NCI-H446 (cell line): ENCODE measurements at places on chromosomes 2 and 18.

DNA sequence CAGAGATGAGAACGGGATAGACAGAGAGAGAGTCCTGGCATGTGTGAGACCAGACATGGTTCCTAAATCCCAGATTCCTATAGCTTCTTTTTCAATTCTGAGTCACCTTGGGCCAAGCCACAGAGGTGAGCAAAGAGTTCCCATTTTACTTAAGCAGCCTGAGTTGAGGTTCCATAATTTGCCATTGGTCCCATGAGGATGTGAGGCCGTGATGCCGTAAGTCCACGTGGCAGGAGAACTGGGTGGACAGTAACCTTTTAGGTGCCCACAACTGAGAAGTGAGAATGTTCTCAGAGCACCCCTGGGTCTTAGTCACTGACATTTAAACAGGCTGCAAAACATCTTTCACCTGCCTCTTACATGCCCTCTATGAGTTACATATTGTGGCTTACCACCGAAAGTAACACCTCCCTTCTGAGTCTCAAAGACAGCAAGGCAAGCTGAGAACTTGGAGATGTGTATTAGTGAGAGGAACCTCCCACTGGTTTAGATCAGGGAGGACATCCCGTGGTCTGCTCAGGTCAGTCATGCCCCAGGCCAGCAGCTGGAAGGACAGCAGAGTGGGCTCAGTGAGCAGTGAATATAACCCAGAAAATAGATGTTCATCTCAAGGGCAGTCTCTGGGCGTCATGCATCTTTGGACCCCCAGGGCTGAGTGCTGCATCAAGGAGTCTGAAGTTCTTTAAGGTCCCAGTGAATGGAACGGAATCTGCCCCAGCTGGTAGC lies 127.9 kb upstream of the LGALSL start:
- DNase-seq = no peak

DNA sequence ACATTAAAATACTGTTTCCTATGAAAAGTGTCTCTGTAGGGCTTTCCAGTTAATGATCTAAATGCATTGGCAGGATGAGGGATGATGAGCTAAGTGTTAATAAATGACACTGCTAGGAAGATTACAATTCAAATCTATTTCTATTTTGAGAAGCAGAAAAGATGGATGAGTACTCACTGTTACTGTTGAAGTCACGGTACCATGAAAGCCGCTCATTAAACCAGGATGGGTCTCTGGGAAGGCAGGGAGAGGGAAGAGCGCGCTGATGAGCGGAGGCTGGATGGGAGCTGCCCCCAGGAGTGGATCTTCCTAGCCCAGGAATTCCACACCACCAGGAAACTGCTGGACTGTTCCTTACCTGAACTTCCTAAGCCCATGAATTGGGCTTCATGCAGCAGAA lies 27.1 kb upstream of the TXNDC2 start:
- DNase-seq = no peak

DNA sequence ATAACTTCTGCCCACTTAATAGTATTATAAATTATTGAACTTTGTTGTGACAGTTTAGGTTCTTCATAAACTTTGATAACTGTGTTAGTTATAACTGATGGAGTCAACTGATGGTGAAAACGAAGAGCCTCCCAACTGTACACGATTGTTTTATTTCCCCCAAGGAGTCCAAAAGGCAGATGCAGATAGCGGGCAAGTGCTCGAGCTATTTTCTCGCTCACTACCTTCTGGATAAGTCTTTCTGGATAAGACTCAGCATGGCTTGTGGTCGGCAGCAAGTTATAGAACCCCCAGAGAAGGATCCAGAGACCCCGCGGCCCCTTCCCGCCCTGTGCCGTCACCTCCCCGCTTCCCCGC lies 517 bp downstream of the GCFC2 start:
- peak; percentile 48 for DNase-seq

DNA sequence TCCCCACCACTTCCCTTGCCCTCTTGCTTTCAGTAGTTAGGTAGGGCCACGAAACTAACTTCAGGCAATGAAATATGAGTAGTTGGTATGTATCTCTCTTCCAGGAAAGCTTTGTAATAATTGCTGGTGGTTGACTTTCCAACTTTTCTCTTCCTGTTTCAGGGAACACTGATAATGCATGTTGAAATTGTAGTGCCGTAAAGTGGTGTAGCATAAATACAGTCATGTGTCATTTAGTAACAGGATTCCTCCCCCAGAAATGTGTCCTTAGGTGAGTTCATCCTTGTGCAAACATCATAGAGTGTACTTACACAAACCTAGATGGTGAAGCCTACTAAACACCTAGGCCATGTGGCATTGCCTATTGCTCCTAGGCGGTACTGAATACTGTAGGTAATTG lies 429.2 kb downstream of the PID1 start:
- DNase-seq = no peak

- no peak for DNase-seq
These were observed 106.1 kb downstream of the UGGT1 start for GRCh38 chr2:128197059-128197458.

GRCh38 chr2:225502971-225503370 lies 103.5 kb downstream of the NYAP2 start:
- DNase-seq = peak; percentile 29

DNA sequence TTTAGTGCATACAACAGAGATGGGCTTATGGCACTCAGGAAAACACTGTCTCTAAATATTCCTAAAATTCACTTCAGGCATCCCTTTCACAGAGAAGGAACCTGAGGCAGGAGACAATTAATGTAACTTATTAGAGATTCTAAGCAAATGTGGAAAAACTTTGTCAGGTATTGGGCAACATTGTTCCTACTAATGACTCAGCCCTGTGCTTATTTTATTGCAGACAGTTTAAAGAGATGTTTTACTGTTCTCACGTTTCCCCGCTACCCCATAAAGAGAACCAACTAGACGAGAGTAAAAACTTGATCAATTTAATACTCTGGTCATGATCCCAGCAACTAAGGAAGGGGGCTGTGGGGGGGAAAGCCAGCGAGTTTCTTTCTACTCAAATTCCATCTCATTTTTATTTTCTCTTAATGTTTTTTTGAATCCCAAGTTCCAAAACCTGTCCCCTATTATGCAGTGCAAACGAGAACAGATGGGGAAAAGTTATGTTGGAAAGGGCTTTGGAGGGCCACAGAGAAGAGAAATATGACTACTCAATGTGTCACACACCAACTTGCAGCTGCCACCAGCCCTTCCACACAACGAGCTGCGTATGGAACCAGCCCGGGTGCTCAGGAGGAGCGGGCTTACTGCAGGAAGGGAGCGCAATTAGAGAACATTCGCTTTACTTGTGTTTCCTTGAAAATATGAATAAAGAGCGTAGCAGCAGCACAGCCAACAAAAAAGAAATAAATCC lies 18.7 kb upstream of the ACVR1 start:
- no peak for DNase-seq

- DNase-seq = no peak
These were observed 38.4 kb upstream of the GMCL1 start for GRCh38 chr2:69791045-69791444.

DNA sequence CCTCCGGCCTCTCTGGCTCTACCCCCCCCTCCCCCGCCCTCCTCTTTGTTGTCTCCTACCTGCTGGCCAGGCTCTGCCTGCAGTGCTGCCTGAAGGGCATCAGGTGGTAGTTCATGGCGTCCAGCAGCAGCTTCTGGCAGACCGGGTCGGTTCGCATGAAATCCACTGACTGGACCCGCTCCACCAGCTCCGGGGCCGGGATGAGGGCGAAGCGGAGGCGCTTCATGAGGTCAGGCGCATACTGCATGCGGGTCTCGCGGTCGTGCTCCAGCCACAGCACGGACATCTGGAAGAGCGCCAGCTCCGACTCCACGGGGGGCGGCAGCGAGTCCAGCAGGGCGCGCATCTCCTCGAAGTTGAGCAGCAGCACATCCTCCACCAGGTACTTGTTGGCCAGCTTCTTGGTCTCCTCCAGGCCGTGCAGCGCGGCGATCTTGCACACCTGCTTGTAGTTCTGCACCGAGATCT lies 3.2 kb downstream of the KLHL14 start:
- no peak for DNase-seq

DNA sequence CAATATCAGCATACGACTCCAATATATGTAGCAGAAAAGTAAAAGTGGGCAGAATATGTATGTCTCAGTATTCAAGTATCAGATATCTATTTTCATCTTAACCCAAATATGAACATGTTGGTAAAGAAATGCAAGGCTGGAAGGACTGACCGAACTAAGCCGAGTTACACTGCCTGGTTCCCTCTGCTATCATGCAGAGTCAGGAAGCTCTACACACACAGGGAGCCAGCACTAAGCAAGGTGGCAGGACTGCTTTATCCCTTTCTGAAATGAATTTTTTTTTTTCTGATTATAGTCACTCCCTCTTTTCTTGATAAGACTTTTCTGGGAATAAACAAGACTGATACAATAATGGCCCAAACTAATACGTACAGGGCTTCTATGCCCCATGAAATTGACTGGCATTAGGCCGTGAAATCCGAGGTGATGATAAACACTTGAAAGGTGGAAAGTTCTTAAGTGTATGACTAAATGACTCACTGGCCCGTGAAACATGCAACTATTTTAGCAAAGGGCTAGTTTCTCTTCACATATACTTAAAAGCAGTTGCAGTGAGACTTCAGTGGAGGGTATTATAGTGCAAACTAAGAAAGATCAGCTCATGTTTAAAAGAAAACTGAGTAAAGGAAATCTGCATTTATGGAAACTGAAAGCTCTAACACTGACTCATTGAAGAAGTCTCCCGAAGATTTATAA lies 14.9 kb downstream of the DPP4 start:
- no peak for DNase-seq

DNA sequence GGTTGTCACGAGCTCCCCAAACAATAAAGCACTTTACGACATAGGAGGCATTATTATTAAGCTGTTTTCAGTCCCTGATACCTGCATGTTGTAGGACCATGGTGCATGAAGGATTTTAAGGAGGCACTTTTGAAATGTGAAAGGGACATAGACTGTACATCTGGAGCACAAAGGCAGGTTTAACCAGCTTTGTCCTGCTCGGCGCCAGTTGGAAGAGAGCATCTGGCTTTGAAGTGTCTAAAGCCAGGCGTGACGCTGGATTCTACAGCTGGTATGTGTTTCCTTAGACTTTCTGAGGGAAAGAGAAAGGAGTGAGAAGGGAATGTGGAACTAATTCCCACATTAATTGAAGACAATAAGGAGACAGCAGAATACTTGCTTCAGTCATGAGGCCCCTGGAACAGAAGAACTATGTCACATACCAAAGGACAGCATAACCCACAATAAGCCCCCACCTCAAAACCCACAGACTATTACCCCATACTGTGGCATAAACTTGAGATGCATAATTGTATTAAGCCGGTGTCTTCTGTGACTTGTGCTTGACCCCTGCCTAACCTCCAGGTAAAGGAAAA lies 381.0 kb upstream of the MEX3C start:
- DNase-seq = no peak

- no peak for DNase-seq
These were observed 142.1 kb downstream of the ARHGAP28 start for GRCh38 chr18:6871566-6871965.

DNA sequence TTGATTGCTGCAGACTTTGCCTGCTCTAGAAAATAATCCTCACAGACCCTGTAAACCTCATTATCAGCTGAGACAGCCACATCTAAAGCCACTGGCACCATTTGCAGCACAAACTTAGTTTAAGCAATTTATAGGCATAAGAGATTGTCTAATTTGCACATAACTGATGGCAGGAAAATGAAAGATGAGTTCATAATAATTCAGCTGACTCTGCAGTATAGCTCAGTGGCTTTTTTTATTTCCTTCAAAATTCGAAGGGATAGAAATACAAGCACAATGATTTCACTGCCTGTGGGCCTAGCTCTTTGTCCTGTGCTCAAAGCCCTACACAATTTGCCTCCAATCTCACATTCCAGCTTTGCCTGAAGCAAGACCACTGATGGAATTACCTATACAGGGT lies 341.2 kb downstream of the RAD51AP2 start:
- no peak for DNase-seq

DNA sequence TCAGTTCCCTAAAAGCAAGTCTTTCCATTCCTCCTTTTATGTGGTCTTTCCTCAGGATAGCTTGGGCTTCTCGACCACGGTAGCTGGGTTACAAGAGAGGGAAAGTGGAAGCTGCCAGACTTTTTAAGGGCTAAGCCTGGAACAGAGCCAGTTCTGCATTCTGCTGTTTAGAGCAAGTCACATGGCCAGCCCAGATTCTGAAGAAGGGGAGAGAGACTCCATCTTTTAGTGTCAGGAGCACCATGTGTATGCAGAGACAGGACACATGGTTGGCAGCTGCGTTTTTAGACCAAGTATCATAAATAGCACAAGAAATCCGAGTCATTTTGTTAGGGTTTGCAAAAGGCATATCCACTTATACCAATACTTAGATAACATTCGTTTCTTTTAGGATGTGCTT lies 4.7 kb downstream of the HMSD start:
- peak; percentile 58 for DNase-seq

- no peak for DNase-seq
These were observed 1.1 kb downstream of the MARCHF4 start for GRCh38 chr2:216370961-216371712.

DNA sequence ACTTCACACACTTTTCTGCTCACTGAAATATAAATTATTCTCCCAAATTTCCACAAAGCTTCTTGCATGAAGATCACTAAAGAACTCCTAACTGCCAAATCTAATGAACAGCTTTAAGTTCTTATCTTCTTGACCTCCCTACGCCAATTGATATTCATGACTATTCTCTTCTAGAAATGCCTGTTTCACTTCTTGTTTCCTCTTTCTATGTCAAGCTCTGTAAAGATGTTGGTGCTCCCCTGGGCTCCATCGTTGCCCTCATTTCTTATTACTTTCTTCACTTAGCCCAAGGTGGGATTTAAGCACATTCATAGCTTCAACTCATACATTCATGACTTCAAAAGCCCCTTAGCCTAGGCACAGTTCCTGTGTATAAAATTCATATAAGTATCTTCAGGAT lies 9.2 kb upstream of the ANTXR1 start:
- DNase-seq = no peak

DNA sequence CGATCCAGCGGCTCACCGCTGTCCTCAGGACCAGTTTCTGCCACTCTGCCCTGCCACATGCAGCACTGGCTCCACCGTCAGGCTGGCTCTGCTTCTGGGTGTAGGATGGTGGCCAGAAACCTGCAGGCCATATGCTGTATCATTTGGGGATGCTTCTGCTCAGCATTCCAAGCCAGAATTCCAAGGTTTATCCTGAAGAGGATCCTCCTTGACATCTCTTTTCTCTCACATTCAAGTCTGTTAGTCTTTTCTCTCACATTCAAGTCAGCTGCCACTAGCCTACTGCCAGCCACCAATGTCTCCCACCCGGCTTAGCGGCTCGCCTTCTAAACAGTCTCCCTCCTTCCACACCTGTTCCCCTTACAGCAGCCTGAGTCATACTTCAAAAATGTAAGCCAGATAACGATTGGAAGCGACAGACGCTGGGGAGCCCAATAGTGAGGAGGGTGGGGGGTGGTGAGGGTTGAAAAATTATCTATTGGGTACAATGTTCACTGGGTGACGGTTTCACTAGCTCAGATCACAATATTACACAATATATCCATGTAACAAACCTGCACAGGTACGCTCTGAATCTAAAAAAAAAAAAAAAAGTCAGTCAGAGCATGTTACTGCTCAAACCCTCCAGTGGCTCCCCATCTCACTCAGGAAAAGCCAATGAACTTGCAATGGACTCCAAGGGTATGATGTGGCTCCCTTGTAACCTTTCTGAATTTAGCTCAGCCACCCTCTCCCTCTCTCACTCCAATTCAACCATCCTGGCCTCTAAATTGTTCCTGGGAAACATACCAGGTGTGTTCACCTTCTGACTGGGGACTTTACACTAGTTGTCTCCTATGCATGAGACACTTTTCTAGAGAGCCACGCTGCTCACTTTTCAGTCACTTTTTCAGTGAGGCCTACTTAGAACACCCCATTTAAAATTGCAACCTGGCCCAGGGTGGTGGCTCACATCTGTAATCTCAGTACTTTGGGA lies 38.8 kb upstream of the SP3 start:
- no peak for DNase-seq

- DNase-seq = no peak
These were observed 1.5 kb downstream of the ROCK1 start for GRCh38 chr18:21109936-21110712.
